Progenitor cell of endocrine pancreas (in vitro differentiated cells): ENCODE measurements at places on chromosomes 6 and 20. TPM values are rescaled to one million over a fixed set of nuclear protein-coding genes. Genes with fewer than 3 reads are reported as not detected.

Gene HTR1E
- 0.13 TPM in 1 of 2 replicates, not detected in the other for total RNA-seq

Gene NMBR
- total RNA-seq = 0.74 TPM in 1 of 2 replicates, not detected in the other

GRCh38 chr20:37308086-37309050, 18.9 kb downstream of the MANBAL start:
- DNase-seq = no peak

DNA sequence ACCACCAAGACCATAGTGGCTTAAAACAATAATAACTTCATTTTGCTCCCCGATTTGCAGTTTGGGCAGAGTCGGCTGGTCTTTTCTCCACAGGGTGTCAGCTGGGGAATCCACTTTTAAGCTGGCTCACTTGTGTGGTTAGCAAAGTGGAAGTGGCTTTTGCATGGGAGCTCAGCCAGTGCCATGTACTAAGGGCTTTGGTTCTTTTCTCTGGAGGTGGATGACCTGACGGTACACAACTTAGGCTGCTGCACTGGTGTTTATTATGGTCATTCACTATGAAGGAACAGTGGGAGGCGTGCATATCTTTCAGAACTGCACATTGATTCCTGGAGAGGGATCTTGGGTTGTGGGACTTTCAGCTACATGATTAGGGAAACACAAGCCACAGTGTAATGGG, 141.0 kb downstream of the OR2B2 start:
- DNase-seq = no peak

Gene SIRPD
- total RNA-seq = not detected in 2 replicates

- DNase-seq = no peak
These were observed 12.5 kb downstream of the FBXO30 start for GRCh38 chr6:145802141-145802540.

Gene EZR
- total RNA-seq = 258 and 274 TPM in 2 replicates

Gene MRPS18A
- total RNA-seq = 39.8 and 41.9 TPM in 2 replicates

DNA sequence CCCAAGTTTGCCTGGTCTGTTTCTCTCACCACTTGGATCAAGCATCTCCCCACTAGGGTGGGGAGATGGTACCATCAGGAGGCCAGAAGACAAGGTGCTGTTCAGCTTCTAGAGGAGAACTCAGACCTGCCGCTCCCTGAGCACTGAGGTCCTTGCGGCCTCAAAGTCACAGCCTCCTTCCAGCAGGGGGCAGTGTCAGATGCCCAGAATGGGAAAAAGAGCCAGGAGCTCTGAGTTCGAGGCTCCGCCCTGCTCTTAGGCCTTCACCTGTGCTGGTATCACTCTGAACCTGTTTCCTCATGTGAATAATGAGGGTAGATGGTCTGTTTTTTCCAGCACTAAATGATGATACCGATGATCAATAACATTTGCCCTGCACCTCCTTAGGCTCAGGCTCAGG, 68.7 kb downstream of the TOX2 start:
- DNase-seq = no peak

GRCh38 chr6:127023001-127023778, 95.3 kb upstream of the RSPO3 start:
- no peak for DNase-seq

Gene ARMC2
- total RNA-seq = 16.1 and 16.5 TPM in 2 replicates

DNA sequence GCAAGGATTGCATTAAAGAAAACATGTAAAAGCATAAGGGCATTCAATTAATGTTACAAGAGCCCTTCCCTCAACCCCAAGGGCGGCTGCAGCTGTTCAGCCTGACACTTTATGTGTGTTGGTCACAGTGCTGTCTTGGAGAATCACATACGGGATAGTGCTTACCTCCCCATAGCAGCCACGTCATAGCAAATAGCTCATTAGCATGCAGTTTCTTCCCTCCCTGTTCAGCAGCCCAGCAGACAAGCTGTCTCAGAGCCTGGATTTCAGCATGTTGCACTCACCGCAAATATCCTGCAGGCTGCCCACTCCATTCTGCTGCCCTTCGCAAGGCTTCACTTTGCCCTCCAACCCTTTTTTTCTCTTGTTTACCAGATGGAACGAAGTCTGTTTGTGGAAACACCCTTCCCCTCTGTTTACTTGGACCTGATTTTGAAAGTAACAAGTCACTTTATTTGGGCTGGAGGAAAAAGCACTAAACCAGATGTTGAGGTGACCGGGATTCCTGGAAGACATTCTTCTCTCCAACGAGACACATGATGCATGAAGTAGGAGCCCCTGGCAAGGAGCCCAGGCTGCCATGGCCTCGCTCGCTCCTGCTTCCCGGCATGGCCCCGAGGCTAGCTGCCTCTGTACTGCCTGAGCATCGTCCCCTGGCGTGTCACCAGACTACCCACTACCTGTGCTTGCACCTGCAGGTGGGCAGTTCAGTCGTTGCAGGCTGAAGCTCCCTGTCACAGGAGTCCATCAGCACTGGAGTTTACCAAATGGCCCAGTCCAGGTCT, 151.6 kb upstream of the GMDS start:
- DNase-seq = no peak

GRCh38 chr6:4008324-4009047, 70.5 kb downstream of the FAM217A start:
- no peak for DNase-seq

Gene PKIB
- 44.8 and 56.9 TPM in 2 replicates for total RNA-seq

DNA sequence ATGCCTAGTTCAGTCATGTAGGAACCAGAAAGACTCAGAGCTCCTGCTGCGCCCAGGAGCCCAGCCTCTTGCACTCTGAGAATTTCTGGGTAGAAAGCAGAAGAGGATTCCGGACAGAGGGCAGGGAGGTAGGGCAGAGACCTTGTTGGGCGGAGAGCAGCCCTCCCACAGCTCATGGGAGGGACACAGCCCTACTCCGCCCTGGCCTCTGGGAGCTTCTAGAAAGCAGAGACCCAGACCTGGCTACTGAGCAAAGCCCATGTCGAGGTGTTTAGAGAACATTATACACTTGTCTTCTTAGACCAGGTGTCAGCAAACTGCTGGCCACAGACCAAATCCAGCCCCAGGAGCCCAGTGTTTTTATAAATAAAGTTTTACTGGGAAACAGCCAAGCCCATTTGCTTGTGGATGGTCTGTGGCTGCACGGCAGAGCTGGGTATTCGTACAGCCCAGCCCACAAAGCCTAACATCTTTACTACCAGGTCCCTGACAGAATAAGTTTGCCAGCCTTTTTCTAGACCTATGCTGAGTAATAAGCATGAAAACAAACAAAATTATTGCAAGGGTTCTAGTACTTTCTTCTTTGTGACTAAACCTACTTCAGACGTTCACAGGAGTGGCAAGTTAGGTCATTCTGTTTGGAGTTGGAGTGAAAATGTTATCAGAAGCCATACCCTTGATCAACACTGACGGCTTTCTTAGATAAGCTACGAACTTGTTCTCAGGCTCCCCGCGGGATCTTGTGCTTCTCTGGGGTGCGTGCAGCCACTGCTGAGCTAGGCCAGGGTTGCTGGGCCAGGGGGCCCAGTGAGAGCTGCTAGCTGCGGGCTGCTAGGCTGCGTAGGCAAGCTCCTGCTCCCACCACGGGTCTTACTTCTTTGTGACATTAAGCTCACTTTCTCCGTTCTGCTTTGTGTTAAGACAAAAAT, 235.1 kb upstream of the FOXQ1 start:
- no peak for DNase-seq

DNA sequence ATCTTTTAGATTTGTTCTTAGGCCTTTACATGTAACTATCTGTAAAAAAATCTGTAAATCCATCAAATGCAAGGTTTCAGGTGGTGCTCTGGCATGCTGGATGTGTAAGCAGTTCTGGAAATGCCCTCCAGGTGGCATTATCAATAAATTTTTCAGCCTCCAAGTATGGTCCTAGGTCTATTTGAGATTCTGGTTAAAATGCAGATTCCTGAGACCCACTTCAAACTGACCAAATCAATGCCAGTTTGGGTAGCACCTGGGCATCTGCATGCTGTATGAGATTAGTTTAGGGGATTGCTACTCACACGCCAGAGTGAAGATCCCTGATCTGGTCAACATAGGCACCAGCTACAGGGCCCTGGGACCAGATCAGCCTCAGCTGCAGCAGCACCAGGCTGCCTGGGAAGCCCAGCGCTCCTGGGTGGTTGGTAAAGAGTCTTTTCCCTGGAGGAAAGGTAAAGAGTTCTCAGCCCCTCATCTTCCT, 507.3 kb upstream of the CITED2 start:
- no peak for DNase-seq

DNA sequence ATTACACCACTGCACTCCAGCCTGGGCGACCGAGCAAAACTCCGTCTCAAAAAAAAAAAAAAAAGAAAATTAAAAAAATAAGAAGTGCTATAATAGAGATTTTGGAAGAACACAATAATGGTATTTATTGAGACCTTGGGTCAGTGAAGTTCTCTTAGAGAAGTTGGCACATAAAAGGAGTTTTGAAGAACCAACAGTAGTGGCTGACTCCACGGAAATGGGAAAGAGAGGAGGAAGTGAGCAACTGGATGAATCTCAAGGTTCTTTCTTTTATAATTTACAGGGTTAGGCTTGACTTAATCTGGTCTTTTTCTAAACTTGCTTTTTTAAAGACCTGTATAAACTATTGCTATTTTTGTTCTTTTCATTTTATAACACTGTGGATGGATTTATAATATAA, 52.8 kb downstream of the TOMM6 start:
- no peak for DNase-seq

- DNase-seq = no peak
These were observed 138.7 kb downstream of the FOXO3 start for GRCh38 chr6:108699290-108700041.

GRCh38 chr6:107691062-107691751, 132.9 kb downstream of the SCML4 start:
- no peak for DNase-seq

DNA sequence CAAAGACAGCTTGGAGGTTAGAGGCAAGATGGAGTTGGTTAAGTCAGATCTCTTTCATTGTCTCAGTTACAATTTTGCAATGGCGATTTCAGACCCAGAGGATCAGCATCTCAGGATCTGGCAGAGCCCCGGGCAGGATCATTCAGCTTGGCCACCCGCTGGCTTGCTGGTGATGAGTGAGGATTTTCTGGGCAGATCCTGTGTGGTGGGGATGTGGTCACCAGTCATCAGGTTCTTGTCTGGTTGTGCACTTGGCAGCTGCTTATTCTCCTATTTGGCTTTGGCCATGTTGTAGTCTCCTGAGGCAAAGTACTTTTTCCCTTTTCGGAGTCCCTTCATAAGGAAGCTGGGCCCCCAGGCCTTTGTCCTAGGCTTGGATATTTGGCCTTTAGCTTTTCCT, 953.9 kb downstream of the KIF16B start:
- DNase-seq = no peak

DNA sequence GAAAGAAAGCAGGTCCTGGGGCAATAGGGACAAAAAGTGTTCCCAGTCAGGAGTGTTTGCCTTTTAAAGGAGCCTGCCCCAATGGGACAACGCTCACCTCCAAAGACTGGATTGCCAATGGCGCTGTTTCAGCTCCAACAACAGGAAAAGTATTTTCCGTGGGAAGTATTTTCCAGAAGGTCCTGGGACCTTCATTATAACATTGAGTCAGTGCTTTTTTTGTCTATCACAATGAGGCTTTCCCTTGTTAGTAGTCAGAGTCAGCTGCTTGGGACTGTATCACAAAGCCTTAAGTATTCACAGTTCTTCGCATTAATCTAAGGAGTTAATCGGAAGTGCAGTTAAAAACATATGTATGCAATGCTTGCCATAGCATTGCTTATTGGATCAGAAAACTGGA, 17.3 kb downstream of the TRAF3IP2 start:
- DNase-seq = no peak

DNA sequence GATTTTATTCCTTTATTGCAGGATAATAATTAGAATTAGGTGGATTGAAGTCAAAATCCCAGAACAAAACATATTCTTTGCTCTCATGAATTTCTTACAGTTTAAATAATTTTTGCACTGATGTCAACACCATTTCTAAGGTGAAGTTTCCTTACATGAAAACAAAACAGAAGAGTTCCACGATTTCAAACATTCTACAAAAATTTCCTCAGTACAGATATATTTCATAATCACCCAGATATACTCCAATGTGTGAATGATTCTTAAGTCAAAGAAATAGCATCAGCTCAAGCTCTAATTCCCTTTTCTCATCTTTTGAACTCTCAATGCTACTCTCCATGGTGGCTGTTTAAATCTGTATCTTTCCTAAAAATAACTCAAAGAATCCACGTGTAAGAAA, 39.5 kb upstream of the THBS2 start:
- DNase-seq = no peak

Gene SMLR1
- 0.79 and 0.91 TPM in 2 replicates for total RNA-seq

DNA sequence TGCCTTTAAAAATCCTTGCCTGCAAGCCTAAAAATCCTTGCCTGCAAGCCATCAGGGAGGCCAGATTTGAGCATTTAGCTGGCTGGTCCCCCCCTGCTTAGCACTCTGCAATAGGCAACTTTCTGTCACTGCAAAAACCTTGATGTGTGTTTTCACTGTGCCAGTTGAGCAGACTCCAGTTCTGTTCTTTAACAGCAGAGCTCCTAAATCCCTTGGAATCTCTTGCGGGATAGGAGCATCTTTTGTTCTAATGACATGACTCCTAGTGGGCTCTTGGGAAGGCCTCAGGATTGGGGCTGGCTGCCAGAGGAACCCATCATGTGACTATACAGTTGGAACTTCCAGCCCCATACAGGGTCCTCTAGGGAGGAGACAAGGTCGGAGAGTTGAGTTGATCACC, 50.4 kb downstream of the FAM184A start:
- no peak for DNase-seq

- DNase-seq = no peak
These were observed 23.3 kb upstream of the TOP1 start for GRCh38 chr20:41005361-41005729.

GRCh38 chr6:113969888-113970804, 802 bp downstream of the HDAC2 start:
- DNase-seq = peak; percentile 46

Gene EMILIN3
- 0.96 and 1.3 TPM in 2 replicates for total RNA-seq

Gene TRPC4AP
- total RNA-seq = 122 and 123 TPM in 2 replicates

Gene MEP1A
- 2.6 and 4.1 TPM in 2 replicates for total RNA-seq

Gene TUBB2B
- total RNA-seq = 268 and 276 TPM in 2 replicates

- DNase-seq = no peak
These were observed 26.3 kb upstream of the EPM2A start for GRCh38 chr6:145761584-145761983.

Gene LHFPL5
- total RNA-seq = not detected in 2 replicates

DNA sequence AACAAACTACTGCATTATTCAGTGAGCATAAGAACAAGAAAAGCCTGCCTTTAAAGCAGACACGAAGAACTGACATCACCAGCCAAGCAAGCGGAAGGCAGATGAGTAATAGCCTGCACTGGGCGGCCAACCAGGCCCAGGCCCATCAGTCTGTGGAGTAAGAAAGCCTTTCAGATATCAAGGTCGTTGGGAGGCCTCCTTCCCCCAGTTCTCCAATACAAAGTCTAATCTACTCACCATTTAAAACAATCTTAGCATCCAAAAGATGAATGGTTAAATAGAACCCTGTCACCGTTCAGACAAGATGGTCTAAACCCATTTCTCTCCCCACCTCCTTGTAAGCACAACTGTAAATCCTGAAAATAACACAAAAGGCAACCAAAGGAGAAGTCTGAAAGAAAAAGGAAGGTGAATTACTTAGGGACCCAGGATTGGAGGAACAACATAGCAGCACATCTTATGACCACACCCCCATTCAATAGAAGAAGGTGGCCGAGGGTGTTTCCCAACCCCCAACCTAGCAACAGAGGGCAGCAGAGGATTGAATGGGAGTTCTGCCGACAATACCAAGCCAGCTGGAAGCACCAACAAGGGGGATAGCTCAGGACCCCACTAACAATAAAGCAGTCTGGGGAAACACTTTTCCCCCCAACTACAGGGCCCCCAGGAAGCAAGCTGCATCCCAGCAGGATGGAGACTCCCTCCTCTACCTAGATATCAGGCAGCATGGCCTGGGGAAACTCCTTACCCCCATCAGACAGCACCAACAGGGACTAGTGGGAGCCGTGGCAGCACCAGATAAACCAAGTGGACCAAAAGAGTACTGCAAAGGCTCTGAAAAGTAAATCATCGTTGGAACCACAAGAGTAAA, 67.9 kb downstream of the ZHX3 start:
- no peak for DNase-seq

Gene CNBD2
- 3.6 and 4.0 TPM in 2 replicates for total RNA-seq
